Panc1 (cell line): ENCODE measurements at places on chromosomes 16 and 17.

DNA sequence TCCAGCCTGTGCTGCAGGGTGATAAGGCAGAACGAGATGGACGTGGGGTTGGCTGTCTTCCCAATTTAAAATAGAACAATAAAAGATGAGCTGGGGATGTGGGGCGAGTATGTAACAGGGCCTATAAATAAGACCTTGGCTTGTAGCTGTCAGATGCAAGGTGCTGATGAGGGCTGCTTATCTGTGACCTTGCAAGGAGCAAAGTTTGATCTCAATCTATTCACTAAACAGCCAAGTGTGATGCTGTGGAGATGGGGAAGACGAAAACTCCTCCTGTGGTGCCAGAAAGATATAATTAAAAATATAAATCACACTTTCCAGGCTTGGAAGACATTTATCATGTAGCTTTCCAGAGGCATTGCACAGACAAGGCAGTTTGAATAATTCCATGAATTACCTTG, 26.7 kb upstream of the TEX2 start:
- DNase-seq, result no peak

DNA sequence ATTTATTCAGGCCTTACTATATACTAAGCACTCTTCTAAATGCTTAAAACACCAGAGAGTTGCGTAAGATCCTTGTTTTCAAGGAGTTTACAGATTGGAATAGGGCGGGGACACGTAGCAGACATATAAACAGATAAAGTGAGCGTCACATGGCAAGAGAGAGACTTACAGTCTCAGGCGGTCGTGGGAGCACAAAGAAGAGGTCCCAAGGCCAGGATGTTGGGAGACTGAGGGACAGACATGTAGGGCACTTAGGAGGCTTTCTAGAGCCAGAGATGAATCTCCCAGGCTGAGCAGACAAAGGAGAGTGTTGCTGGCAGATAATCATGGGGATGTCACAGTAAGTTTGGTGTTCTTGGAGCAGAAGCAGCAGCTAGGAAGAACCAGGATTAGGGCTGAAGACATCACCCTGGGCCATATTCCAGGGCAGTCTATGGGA, 119.1 kb upstream of the ANKFN1 start:
- no peak for DNase-seq

DNA sequence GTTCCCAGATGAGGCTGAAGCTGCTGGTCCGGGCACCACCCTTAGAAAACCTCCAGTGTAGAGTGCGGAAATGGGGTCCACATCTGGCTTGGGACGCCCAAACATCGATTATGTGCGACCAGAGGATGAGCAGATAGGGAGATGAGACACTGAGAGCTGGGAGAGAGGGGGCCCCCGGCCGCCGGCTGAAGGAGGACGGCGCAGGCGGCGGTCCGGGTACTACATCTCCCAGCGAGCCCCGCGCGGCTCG, 182 bp upstream of the SPECC1 start:
- peak; percentile 39 for DNase-seq

GRCh38 chr16:88649924-88650748, 717 bp downstream of the CYBA start:
- no peak for DNase-seq
